Upper lobe of right lung (tissue), 1 donor: ENCODE measurements at places on chromosomes 2 and 18. TPM values are rescaled to one million over a fixed set of nuclear protein-coding genes. Genes with fewer than 3 reads are reported as not detected.

The GALNT13 gene
- total RNA-seq = 5.8 TPM

The DSG1 gene
- total RNA-seq = not detected

The SLC8A1 gene
- total RNA-seq = 53.8 TPM

The CASP8 gene
- 39.5 TPM for total RNA-seq

The KIAA2012 gene
- total RNA-seq = not detected

The PCARE gene
- 0.55 TPM for total RNA-seq

The FAM161A gene
- 1.5 TPM for total RNA-seq

The GAL3ST2 gene
- total RNA-seq = not detected

The ANKRD30B gene
- total RNA-seq = not detected

The CREG2 gene
- total RNA-seq = not detected

The TLX2 gene
- not detected for total RNA-seq

The AMER3 gene
- total RNA-seq = not detected

The POTEC gene
- not detected for total RNA-seq

The CXCR4 gene
- total RNA-seq = 45.2 TPM

The MAL gene
- 21.2 TPM for total RNA-seq

The BCL2 gene
- total RNA-seq = 17.3 TPM

The FBXO41 gene
- 2.1 TPM for total RNA-seq

The ATP6V1B1 gene
- 2.1 TPM for total RNA-seq

The LYPD1 gene
- total RNA-seq = 1.2 TPM

The GREB1 gene
- total RNA-seq = 0.90 TPM

The FAM110C gene
- total RNA-seq = 4.8 TPM

The ALPP gene
- 9.5 TPM for total RNA-seq

The LOXHD1 gene
- 2.7 TPM for total RNA-seq

The NPPC gene
- not detected for total RNA-seq

The DDX18 gene
- total RNA-seq = 56.6 TPM

The PRSS56 gene
- total RNA-seq = not detected

The HS6ST1 gene
- 33.2 TPM for total RNA-seq

The GPAT2 gene
- 3.2 TPM for total RNA-seq

The DOCK10 gene
- 35.8 TPM for total RNA-seq

The KCNF1 gene
- 0.17 TPM for total RNA-seq

The ST8SIA3 gene
- not detected for total RNA-seq

The CRYBA2 gene
- total RNA-seq = not detected

The SLC38A11 gene
- total RNA-seq = 0.41 TPM

The AKAIN1 gene
- not detected for total RNA-seq

The HNMT gene
- total RNA-seq = 67.4 TPM

The SULT1C2 gene
- 5.8 TPM for total RNA-seq

The OST4 gene
- total RNA-seq = 248 TPM

The SPIRE1 gene
- 48.2 TPM for total RNA-seq

The RAB6C gene
- total RNA-seq = not detected

The SLC16A14 gene
- total RNA-seq = 4.7 TPM

The LHCGR gene
- not detected for total RNA-seq

The SIX3 gene
- total RNA-seq = not detected

The C2orf72 gene
- total RNA-seq = 1.5 TPM

The RAX gene
- not detected for total RNA-seq

The CHRNA1 gene
- total RNA-seq = 0.52 TPM

The EFHD1 gene
- total RNA-seq = 10.7 TPM

The DNAH7 gene
- total RNA-seq = 0.98 TPM

The GCKR gene
- total RNA-seq = not detected

The LPIN2 gene
- 50.7 TPM for total RNA-seq

The KCNG2 gene
- total RNA-seq = 0.46 TPM

The UGT1A10 gene
- total RNA-seq = not detected

The CAPN14 gene
- 0.26 TPM for total RNA-seq

The LIMS3 gene
- 3.1 TPM for total RNA-seq

The FRZB gene
- total RNA-seq = 14.0 TPM

The STPG4 gene
- not detected for total RNA-seq

The TBR1 gene
- not detected for total RNA-seq

The LRRTM4 gene
- total RNA-seq = 0.41 TPM

The QPCT gene
- 4.9 TPM for total RNA-seq
